ENCODE measurements at places on chromosomes 16 and 17.

DNA sequence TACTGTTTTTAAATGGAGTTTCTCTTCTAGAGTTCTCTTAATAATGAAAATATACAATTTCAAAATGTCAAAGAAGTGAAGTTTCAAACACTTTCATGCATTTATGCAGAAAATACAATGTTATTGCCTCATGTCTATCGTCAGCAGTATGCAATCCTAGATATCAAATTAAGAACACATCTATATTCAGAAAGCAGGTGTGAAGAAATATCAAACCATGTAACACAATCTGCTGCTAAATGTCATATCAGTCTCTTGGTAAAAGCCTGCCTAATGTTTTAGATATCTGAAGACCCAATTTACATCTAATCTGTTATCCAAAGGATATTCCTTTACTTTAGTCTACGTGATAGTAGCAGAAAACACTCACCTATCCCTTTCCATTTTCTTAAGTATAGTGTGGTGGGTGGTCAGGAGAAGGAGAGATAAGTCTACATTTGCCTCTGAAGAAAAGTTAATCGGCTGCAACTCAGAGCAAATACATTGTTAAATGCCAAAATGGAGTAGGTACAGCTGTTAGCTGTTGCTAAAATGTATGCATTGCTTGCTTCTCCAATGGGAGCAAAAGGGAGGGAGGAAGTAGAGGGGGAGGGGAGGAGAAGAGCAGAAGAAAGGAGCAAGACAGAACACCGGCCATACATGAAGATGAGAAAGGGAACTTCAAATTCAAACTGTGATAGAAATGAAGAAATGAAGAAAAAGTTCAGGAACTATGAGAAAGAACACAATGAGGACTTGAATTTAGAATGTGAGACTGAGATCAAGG is 64.9 kb downstream of the ITFG1 start:
- no peak for DNase-seq

- DNase-seq = peak; percentile 64
Observed at GRCh38 chr17:28657756-28658155, 4.0 kb downstream of the SDF2 start.

DNA sequence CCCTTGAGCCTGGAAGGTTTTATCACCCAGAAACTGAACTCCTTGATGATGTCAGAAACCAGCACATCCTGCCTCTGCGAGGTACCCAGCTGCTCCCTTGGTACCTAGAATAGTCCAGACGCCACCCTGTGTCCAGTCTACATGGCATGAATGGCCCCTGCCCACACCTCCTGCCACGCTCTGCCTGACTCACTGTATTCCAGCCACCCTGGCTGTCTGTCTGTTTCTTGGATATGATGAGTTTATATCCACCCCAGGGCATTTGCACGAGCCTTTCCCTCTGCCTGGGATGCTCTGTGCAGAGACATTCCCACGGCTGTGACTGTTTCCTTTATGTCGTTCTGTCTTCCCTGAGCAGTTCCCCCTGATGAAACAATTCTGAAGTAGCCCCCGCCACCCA is 68.7 kb downstream of the CRISPLD2 start:
- peak; percentile 21 for DNase-seq

GRCh38 chr16:79210607-79211006 is 389.9 kb downstream of the MAF start:
- no peak for DNase-seq

DNA sequence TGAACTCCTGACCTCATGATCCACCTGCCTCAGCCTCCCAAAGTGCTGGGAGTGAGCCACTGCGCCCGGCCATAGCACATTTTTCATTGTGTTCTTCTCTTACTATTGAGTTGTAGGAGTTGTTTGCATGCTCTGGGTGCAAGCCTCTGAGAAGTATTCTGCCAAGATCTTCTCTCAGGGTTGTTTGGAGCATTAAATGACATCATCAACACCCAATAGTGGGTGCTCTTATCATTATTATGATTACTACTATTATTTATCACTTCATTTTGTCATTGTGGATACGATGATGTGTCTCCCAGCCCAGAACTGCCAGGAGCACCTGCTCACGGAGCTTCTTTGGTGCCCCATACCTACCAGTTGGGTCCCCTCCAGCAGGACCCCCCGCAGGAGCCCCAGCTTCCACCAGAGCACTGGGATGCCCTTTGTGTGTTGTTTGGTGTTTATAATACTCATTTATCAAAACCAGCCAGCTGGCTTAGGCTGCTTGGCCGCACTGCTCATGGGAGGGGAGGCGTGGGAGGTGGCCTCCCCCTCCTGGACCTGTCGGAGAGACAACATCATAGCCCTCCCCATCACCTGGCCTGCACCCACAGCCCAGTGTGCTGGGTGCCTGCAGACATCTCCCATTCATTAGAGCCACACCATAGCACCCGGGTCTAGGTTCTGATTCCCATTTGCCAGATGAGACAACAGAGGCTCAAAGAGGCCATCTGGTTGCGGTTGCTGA is 12.9 kb upstream of the MAP2K3 start:
- no peak for DNase-seq

DNA sequence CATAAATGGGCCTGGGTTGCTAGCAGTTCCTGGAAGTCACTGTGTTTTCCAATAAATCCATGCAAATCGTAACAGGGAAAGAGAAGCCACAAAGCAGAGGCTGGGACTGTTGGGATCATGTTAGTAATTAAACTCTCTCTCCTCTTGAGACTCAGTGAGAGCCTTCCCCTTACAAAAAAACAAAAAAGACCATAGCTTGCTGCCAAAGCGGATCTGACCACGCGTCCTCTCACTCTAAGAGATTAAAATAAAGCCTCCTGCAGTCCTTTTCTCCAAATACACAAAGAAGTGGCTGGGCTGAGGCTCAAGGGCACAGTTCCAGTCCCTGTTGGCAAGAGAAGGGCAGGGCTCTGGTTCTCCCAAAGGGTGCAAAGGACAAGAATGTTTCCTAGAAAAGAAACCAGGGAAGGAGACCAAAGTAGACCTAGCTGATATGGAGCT is 38.5 kb downstream of the PIGL start:
- DNase-seq = no peak

GRCh38 chr17:20852239-20852989 is 190.4 kb downstream of the USP22 start:
- no peak for DNase-seq

DNA sequence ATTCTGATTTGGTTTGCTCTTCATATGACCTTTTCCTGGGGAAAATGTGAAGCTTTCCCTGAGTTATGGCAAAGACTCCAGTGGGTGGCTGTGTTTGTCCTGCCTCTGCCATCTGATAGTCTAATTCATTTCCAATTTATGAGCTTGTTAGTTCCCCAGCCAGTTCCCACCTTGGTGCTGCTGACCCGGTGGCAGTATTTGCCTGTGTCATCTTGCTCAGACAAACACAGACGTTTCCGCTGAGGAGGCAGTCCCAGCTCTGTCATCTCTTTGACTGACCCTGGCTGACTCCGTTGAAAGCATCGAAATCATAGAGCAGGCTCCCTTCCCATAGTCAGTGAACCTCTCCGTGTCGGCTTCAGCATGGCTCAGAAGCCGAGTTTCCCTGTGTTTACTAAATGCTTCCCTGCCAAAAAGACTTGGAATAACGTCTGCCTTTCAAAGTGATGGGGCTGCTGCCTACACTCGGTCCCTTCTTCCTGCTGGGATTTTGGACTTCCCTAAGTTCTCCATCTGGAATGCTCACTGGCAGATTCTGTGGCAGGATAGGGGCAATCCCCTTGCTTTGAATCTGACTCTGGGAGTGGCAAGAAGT is 538.3 kb downstream of the NPIPA7 start:
- no peak for DNase-seq

DNA sequence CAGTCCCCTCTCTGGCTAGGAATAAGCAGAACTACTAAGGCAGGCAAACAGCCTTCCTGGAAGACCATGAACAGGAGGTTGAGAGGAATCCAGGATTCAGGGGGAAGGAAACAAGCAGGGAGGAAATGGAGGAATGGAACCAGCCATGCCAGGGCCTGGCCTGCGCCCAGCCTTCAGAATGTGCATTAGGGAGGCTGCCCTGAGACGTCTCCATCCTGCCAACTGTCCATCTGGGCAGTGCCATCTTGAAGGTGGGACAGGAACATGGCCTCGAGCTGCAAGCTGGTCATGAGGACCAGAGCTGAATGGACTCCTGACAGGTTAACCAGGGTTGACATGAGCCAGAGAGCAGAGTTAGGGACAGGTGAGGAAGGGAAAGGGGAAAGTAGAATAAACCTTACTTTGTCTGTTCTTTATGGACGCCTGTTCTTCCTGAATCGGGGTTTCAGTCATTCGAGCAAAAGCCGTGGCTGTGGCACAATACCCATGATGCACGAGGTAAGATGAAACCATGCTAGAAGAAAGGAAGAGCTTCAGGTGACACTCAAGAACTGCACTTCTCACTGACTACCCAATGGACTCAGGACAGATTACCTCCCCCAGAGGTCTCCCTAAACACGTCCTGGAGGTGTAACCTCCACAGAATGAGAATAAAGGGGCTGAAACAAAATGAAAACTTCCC is 12.1 kb upstream of the GFOD2 start:
- no peak for DNase-seq

DNA sequence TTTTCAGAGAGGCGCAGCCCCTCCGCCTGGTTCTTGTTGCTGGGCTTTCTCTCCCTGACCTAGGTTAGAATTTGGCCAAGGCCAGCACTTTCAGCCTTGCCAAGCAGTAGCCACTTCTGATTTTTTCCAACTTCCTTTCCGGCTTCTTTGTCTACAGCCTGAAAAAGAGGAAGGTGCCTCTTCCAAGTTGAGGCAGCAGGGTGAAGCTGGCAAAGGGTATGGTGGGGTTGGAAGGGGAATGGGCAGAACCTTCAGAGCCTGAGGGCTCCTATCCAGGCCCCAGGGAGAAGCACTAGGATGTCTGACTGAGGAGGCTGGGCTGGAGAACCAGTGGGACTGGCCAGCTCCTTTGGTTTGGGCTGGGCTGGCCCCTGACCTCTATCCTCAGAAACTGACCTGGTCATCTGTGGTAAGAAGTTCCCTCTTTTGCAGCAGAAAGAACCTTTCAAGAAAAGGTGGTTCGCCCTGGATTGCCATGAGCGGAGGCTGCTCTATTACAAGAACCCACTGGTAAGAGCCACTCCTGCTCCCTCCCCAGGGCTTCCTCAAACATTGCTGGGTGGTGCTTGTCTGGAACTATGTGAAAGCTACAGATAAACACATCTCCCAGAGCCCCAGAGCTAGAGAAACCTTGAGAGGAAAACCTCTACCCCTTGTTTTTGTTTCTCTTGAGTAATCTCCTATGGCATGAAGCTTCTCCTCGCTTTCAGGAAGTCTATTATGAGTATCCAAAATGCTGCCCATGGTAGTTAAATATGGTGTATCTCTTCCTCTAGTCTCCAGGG is 16.6 kb upstream of the RNF135 start:
- DNase-seq = no peak

DNA sequence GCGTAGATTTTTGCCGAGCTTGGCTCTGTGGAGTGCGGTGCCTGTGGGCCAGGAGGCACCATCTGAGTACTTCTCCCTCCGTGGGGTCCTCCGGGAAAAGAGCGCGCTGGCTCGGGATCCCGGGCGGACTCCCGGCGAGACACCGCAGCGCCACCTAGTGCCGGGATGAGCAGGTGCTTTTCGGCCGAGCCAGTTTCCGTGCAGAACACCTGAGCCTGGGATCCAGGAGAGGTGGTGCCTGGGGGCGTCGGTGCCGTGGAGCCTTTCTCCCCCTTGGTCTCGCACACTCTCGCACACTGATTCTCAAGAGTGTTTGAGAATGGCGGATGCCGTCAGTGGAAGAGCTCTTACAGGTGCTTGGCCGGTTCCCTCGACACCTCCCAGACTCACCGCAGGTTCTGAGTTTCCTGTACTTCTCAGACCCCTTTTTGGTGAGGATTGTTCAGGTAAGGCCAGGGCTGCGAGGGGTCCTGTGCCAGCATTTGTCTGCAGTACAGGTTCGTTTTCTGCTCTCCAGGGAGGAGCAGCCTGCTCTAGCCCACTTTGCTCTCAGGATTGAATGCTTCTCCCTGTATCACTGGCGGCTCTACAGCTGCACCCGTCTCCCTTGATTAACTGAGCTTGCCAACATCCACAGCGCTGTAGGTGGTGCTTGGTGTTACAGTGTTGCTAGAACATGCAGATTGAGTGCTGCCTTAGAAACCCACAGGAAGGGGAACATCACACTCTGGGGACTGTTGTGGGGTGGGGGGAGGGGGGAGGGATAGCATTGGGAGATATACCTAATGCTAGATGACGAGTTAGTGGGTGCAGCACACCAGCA is 23.3 kb downstream of the TBCD start:
- no peak for DNase-seq

DNA sequence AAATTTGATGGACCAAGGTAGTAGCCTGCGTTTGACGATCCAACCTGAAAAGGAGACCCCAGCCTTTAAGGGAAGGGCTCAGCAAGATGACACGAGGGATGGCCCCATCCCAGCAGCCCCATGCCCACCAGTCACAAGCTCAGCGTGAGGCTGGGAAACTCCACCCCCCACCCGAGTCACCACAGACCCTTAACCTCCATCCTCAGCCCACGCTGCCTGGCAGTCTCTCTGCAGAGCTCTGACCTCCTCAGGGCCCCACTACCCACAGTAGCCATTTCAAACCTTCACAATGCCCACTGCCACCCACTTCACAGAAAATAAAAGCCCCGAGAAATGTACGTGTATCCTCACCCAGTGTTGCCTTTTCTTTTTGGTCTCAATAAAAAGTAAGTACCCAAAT is 18.7 kb downstream of the USP36 start:
- DNase-seq = no peak

DNA sequence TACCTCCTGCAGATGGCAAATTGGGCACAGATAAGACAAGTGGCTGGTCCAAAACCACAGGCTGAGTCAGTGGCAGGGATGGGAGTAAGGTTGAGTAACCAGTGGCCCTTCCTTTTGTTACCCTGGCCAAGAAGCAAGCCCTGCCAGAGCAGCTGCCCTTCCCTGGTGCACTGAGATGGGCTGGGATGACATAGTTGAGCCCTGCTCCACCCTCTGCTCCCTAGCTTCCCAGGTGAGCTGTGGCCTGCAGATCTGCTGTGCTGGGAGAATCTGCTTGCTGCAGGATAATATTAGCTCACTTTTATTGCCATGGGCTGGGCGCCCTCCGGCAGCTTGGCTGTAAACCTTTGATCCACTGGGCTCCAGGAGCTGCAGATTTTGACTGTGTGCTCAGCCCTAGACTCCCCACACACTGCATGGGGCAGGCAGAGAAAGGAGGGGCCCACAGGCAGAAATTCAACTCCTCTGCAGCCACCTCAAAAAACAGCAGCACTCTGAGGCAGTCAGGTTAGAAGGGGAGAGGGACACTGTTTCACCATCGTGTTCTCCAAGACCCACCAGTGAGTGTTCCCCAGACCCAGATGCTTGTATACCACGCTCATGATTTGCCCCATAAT is 101.8 kb downstream of the CBLN1 start:
- no peak for DNase-seq

Data from RKO (cell line).